ENCODE measurements at places on chromosomes 12 and 14.

DNA sequence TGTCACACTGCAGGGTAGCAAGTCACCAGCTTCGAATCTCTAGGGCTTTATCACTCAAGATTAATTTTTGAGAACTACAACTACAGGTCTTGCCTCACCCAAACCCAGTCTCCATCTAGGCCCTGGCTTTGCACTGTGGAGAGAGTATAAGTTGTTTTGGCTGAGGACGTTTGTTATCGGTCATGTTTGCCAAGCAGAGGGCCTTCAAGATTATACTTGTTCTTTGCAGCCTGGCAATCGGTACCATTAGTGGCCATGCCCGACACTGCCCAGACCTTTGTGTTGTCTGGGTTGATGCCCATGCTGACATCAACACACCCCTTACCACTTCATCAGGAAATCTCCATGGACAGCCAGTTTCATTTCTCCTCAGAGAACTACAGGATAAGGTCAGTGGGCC, 25.7 kb downstream of the ARG2 start:
- no peak for DNase-seq

DNA sequence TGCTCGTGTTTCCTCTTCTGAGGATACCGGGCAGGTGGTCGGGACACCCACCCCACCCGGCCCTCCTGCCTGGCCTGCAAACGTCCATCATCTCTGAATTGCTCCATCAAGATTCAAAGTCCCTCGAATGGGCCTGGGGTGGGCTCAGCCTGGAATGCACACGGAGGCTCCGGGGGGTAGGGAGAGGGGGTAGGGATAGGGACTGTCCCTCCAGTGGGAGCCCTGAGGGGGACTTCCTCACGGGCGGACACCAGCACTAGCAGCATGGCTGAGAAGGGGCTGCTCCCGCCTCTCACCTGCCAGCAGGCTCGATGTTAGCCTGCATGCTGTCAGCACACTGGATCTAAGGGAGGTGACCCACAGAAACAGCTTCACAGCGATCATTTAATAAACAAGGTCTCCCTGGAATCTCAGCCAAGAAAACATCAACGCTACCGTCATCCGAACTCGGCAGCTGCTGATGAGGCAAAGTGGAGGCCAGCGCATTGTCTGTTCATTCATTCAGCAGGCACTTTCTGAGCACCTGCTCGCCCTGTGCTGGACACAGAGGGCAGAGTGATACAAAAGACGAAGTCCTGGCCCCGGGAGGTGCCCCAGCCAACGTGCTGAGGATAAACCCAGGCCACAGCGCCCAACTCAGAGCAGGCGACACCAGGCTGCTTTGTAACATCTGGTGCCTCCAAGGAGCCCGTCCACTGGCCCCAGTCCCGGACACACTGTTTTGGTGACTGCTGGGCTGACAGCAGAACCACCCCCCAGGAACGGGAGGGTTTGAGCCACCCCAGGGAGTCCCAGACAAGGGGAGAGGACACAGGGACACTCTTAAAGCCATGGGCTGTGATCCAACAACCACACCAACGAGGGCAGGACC, 6.3 kb downstream of the TMEM179 start:
- no peak for DNase-seq

DNA sequence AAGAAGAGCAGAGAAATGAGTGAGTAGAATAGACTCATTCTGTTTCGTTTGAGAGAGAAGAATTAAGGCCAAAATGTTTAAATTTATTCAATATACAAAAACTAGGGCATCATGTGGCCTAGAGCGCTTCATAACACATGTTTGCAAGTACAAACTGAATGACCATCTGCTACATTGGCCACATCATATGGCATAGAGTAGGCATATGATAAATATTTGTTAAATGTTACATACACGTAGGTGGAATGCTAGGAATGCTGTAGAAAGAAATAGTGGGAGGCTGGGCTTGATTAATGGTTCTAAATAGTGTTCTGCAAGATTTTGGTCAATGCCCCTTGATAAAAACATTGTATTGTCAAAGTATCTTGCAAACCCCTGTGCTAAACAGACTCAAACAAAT, 10.8 kb downstream of the MGP start:
- no peak for DNase-seq

DNA sequence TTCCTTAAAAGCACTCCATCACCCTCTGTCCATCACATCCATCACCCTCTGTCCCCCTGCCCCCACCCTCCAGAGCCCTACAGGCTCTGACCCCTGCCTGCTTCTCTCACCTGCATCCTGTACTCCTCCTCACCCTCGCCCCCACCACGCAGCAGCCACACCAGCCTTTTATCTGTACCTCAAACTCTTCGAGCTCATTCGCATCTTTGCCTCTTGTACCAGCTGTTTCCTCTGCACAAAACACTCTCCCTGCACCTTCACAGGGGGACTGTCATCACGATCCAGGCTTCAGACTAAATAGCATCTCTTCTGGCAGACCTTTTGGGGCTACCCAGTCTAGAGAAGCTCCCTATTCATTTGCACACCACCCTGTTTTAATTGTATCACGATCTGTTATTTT, 24.1 kb downstream of the TMEM229B start:
- DNase-seq = no peak

DNA sequence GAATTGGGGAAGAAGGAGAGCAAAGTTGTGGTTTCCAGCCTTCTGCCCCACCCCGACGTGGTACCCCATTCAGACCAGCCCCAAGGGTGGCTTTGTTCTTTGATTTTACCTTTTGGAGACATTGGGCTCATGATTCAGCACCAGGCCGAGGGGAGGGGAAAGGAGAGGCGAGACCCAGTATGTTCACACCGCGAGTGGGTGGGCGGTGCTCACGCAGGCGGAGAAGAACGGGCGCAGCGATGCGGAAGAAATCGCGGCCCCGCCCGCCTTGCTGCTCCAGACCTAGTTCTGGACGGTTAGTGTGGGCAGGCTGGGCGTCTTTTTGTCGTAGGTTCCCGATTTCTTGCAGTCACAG, 963 bp downstream of the ATL1 start:
- DNase-seq = peak; percentile 51

GRCh38 chr14:77085538-77085937, 12.5 kb upstream of the CIPC start:
- no peak for DNase-seq

DNA sequence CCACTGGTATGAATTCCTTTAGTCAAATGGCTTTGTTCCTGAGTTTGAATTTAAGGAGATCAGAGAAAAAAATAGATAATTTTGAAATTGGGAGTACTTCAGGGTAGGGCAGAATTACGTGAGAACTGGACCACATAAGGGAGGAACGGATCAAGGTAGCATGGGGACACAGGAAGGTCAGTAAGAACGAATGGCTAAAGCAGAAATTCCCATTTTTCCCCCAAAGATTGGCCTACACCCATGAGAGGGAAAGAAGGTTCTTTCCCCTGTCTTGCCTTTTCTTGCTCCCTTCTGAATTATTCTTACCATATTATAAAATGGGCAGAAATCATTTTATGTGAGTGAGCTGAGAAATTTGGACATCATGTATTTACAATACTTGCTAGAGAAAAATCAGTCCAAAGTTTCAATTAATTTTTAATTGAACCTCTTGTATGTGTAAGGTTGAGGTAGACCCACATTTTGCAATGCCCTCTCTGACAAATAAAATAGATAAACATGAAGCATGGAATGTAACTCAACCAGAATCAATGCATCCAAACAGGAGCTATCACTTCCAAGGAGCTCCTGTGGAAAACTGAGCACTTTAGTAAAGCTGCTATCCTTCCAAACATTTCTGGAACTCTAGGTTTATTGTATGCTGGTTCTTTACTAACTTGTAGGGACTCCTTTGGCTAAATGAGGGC, 93.8 kb downstream of the KIF21A start:
- DNase-seq = no peak

GRCh38 chr14:106491851-106492250, 965.5 kb downstream of the TMEM121 start:
- DNase-seq = no peak

GRCh38 chr14:88481794-88482193, 73.0 kb downstream of the PTPN21 start:
- no peak for DNase-seq

- no peak for DNase-seq
These were observed 6.0 kb downstream of the GPR132 start for GRCh38 chr14:105059035-105059924.

- no peak for DNase-seq
These were observed 6.2 kb upstream of the RNASE10 start for GRCh38 chr14:20499108-20499507.

DNA sequence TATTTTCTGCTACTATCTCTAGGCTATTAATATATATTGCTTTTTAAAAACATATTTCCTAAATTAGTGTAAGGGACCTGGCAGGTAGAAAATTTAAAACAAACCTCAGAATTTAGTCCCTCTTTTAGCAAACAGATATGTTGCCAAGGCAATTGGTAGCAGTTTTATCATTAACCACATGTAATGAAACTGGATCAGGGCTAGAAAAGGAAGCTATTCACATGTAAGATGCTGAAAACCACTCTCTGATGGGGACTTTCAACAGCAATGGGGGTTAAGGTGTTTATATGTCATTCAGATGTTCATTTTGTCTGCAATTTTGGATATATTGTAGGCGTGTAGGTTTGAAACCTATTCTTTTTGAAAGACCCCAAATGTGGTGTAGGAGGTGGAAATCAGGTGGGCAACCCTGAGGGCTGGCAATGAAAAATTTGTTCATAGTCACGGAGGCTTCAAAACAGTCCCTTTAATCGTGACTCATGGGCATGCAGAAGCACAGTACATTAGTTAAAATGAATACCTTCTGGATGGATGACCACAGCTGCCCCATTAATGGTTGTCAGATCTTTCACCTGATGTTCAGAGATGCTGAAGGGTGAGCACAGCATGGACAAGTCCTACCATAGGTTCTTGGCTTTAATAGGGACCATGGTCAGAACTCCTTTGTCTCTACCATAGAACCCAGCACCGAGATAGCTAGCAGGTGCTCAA, 5.9 kb upstream of the PKP2 start:
- no peak for DNase-seq

GRCh38 chr14:39038542-39038941, 64.5 kb downstream of the SEC23A start:
- DNase-seq = no peak

- DNase-seq = no peak
These were observed 166.7 kb upstream of the HIF1A start for GRCh38 chr14:61528591-61529021.

GRCh38 chr14:34014936-34015335, 64.1 kb upstream of the EGLN3 start:
- DNase-seq = no peak

DNA sequence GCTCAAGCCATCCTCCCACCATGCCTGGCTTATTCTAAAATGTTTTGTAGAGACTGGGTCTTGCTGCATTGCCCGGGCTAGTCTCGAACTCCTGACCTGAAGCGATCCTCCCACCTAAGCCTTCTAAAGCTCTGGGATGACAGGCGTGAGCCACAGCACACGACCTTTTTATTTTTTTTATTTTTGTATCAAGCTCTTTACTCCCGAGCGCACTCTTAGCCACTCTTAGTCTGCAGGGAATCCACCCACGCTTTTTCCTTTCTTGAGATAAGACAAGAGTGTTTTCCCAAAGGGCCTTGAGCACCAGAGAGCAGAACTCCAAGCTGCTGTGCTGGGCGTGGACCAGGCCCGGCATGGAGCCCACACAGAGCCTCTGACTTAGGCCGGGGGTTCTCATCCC, 23.4 kb downstream of the MAP1LC3B2 start:
- no peak for DNase-seq

DNA sequence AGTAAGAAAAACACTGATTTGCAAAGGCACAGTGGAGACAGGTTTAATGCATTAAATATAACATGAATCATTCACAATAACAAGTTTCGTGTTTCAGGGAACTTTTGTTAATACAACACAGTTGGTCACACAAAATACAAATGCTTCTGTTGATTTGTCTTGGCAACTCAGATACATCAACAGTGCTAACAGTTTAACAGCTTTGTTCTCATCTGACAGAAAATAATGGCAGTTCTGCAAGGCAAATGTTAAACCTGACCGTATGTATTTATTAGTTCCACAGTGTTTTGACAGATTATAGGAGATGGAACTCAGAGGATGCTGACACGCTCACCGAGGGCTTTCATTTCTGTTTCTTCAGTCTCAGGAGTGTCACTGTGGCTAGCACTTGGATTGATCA, 350.7 kb downstream of the PRKD1 start:
- DNase-seq = no peak

DNA sequence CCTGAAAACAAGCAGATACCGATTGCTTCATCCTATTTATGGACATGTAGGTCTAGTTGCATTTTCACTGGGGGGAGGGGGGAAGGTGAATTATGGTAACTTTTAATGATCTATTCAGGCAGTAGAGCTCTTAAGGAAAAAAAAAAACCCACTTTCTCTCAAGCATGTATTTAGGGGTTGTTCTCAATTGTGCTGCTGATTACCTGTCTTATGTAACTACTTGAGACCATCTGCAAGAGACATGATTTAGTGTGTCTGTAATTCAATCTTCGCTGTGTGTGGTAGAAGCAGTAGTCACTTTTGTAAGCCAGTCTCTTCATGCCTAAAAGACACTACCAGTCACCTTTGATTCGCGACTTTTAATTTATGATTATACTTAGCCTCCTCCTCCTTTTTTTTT, 8.9 kb downstream of the CALM1 start:
- no peak for DNase-seq

- peak; percentile 98 for DNase-seq
These were observed at the start of gene TPCN1 for GRCh38 chr12:113221181-113221996. TPCN1 (plus strand) TSS chr12:113221464; CDS start chr12:113226853, 5,389 bp downstream.

- DNase-seq = no peak
These were observed 32.8 kb downstream of the NRXN3 start for GRCh38 chr14:78202976-78203375.

GRCh38 chr12:109596418-109597244, 23.0 kb downstream of the MVK start:
- no peak for DNase-seq

DNA sequence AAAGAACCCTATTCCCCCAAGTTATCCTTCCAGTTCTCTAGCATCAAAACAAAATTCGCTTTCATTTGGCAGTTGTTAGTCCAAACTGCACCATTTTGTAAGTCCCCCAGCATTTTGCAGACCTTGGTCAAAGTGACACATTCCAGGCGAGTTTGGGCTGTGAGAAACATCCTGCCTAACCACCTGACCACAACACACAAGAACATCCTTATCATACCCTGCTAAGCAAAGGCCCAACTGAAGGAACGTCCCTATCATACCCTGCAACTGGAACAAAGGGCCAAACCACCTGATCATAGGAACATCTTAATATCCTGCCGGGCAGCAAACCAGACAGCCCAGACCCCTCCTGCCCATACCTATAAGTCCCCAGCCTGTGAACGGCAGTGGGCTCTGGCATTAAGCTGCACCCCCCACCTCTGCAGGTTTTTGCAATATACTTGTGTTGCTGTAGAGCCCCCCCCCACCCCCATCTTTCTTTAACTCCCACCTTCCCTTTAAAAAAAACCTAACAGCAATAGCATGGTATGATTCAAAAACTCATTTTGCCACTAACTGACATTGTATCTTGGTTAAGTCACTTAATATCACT, 2.7 kb downstream of the PCNX4 start:
- DNase-seq = no peak
